ENCODE measurements at places on chromosomes 11 and 22. TPM values are rescaled to one million over a fixed set of nuclear protein-coding genes. Genes with fewer than 3 reads are reported as not detected.

GRCh38 chr11:97685695-97686094 lies 1295.9 kb downstream of the JRKL start:
- no peak for DNase-seq

GRCh38 chr11:79208126-79208525 lies 232.7 kb downstream of the TENM4 start:
- no peak for DNase-seq

LIF gene
- 0.78 TPM for total RNA-seq

ATG2A gene
- total RNA-seq = 14.6 TPM

NAA40 gene
- total RNA-seq = 19.2 TPM
